Stimulated activated CD8-positive, alpha-beta memory T cell treated with anti-CD3 and anti-CD28 coated beads, Interleukin-7, amount 100 ng/mL, for 1 hour (primary cell): ENCODE measurements at places on chromosomes 7 and 10.

DNA sequence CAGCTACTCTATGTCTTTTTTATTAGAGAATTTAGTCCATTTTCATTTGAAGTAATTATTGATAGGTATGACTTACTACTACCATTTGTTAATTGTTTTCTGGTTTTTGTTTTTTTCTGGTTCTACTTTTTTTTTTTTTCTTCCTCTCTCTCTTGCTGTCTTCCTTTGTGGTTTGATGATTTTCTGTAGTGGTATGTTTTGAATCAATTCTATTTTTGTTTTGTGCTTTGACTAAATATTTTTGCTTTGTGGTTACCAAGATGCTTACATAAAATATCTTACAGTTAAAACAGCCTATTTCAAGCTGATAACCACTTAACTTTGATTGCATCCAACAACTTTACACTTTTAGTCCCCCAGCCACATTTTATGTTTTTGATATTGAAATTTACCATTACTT is 3.3 kb upstream of the OR2F2 start:
- DNase-seq: no peak

DNA sequence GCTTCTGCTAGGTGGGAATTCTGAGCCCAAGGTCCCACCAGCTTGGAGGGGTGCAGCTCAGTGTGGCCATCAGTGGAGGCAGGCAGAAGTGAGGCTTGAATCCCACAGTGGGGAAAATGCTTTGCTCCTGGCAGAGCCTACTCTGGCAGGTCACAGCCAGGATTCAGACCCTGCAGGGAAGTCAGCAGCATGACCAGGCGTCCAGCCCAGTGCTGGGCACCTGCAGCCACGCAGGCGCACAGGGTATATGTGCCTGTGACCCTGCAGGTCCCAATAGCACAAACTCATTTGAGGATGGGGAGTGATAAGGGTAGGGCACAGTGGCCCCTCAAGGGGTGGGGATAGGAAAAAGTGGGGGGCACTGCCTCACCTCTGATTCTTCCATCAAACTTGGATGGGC is 8.4 kb upstream of the AEBP1 start:
- no peak for DNase-seq

- DNase-seq: no peak
Observed at GRCh38 chr7:88789480-88790064, 6.0 kb downstream of the TEX47 start.

GRCh38 chr7:16939161-16939560 is 57.4 kb upstream of the AGR3 start:
- no peak for DNase-seq

- DNase-seq: no peak
Observed at GRCh38 chr10:11677480-11677879, 64.7 kb upstream of the ECHDC3 start.

GRCh38 chr7:54697659-54698186 is 61.3 kb downstream of the SEC61G start:
- DNase-seq: no peak

DNA sequence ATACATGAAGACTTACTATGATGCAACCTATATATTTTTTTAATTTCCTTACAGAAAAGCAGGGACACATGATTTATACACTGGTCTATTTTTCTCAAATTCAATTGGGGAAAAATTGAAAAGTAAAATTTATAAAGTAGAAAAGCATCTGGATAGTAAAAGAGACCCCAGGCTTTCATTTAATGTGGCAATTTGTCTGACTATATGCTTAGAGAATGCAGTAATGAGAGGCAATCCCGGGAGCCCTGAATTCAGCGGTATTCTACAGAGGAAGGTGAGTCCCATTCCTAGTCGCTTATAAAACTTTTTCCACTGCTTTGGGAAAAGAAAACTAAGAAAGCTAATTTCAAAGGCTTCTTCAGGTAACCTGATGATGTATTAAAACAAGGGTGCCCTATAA is 167.1 kb downstream of the SEMA3D start:
- DNase-seq: no peak

- DNase-seq: no peak
Observed at GRCh38 chr10:74337330-74338016, 186.5 kb downstream of the ADK start.

- DNase-seq: peak; percentile 11
Observed at GRCh38 chr7:93117852-93118530, at the start of gene SAMD9. Gene SAMD9, minus strand, starts transcription at chr7:93117979. Its CDS starts 11,882 bp downstream, at chr7:93106097.

DNA sequence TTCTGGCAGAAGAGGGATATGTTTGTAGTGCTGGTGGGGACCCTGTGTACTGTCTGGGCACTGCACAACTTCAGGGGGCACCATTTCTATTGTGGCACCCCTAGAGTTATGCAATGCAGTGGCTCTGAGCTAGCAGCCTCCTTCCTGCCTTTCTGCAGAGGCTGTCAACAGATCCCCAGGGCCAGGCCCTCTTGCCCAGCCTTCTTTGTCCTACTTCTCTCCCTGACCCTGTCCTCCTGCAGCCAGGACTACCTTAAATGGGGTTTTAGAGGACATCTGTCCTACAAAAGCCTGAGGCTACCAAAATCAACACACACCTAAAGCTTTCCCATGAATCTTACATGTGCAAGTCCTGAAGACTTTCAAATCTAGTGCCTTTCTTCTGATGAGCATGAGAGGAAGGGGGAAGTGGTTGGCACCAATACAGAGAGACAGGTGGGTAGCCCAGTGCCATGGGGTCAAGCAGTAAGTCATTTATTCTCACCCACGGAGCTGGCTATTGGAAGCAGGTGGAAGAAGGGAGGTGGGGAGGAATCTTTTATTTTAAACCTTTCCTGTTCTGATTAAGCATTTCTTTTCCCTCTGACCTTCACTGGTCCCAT is 2.4 kb downstream of the SPOCK2 start:
- DNase-seq: no peak

GRCh38 chr7:45976485-45976856 is 55.4 kb upstream of the IGFBP3 start:
- DNase-seq: no peak

DNA sequence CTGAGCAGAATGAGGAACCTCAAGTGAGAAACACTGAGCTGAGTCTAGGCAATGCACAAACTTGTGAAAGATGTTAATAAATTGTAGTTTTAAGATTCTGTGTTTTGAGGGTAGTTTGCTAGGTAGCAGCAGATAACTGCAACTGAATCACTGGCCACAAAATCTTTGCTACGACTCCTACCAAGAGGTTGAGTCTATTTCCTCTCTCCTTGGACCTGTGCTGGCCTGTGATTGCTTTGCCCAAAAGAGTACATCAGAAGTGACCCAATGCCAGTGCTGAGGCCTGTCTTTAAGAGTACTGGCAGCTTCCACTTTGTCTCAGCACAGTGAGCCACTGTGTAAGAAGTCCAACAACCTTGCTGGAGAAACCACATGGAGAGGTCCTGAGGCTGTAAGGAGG is 11.9 kb upstream of the TSPAN13 start:
- DNase-seq: no peak

DNA sequence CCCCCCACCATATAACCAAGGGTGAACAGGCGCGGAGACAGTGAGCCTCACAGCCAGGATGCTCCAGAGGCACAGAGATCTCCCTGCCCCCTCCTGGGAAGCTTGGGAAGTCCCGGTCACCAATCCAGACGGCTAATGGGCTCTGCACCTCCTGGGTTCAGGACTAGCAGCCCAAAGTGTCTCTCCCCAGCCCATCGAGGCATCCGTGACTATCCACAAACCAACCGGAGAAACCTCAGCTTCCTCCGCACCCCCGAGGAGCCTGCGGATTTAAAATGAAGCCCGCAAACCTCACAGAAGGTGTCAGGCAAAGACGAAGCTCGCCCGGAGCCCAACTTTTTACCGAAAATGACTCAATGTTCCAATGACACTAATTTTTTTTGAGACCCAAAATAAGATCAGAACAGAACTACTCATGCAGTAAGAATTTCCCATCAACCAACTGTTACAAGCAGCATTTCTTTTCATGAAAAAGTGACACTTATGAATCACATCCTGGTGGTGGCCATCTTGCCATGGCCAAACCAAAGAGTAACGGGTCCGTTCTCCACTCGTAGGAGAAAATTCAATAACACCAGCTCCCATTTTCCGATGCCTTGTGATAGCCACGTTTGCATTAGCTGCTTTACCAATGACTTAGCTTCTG is 6.0 kb downstream of the PDGFA start:
- no peak for DNase-seq

- DNase-seq: no peak
Observed at GRCh38 chr10:119406601-119407253, 135.8 kb downstream of the RGS10 start.
